SIG-M5 (cell line): ENCODE measurements at places on chromosomes 1 and 21.

DNA sequence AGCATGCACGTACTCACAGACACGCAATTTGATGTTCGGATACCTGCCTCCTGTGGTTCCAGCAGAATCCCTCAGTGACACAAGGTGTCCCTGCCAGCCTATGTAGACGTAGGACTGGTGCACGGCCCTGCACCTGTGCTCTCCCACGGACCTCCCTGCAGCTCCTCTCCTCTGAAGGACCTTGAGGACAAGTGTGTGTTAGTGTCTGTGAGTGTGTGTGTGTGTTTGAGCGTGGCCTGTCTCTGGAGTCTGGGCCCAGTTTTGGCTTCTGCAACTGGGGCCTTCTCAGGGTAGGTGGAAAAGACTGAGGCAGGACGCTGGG is 22.5 kb upstream of the DMBX1 start:
- DNase-seq = no peak

DNA sequence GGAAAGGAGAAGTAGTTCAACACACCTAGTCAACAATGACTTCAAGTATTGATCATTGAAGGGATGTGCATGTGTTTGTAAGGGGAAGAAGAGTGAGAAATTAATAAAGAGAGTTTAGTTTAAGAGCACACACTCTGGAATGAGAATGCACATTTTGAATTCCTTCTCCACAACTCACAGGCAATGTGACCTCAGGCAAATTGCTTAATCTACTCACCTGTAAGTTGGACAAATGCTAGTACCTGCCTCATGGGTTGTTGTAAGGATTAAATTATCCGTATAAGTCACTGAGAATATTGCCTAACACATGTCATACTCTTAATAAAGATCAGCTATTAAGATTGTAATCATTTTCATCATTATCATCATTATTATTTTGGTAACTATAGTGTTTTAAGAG is 204.0 kb upstream of the NFIA start:
- no peak for DNase-seq

DNA sequence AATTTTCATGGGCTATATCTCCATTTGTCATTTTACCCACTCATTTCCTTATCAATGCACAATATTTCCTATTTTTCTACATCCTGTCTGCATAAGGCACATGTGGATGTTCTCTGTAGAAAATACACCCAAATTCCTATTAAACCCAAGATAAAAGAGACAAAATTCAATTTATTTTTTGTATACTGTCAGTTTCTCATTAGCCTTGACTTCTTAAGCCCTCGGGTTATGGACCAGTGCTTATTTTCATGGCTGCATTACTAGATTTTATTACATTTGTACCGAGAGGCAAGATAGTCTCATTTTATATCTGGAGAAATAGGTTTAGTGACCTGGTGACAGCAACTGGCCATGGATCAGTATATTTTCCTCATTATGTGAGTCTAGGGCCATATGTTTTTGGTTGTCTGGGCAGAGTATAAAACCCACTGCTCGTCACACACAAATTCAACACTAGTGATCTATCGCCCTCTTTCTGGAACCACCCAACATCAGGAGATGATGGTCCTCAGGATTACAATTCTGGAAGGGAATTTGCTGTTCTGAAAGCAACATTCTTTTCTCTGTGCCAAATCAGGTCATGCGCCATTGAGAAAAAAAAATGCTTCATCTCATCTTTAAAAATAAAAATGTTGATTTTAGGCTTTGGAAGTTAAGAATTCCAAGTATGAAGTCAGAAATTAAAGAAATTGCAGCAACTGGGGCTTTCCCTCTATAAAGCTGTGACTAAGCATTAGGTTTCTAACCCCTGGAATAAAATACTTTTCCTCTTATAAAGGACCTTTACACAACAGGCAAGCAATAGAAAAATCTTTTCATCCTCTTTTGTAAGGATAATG is 81.4 kb downstream of the ASTN1 start:
- no peak for DNase-seq

- no peak for DNase-seq
These were observed 28.3 kb upstream of the PKN2 start for GRCh38 chr1:88655685-88656299.

DNA sequence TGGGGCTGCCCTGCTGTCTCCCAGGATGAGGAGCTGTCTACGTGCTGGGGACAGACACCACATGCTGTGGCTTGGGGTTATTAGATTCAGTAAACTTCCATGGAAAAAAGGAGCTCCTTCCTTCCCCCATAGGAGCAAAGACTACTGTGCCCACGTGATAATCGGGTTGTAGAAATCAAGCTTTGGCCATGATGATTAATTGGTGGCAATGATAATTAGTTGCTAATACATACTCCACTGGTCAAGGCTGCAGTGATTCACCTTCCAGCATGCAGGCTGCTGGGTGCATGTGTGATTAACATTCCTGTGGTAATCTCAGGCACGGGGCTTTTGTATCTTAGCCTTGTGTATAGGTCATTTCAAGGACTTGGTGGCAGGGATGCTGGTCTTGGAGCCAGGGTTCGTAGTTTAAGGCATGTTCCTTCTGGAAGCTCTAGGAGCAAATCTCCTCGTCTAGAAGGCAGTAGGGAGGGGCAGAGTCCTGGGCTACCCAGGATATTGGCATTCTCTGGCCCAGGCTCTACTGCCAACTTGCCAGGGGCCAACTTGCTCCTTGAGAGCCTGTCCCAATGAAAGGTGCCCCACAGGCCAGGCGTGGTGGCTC is 41.4 kb downstream of the TMCO4 start:
- no peak for DNase-seq

GRCh38 chr21:27425574-27425973 is 458.7 kb upstream of the ADAMTS5 start:
- DNase-seq = no peak

- DNase-seq = no peak
These were observed 18.7 kb upstream of the GOLT1A start for GRCh38 chr1:204232526-204232925.

- no peak for DNase-seq
These were observed 29.6 kb upstream of the SFPQ start for GRCh38 chr1:35222322-35223083.
